Esophagus mucosa (tissue), 1 donor: ENCODE measurements at places on chromosomes 6 and 20. TPM values are rescaled to one million over a fixed set of nuclear protein-coding genes. Genes with fewer than 3 reads are reported as not detected.
A peak's percentile ranks its signal among the peaks of the same experiment; 100 is the strongest.

Gene TMEM170B
- 0.20 TPM for total RNA-seq

Gene MTHFD1L
- total RNA-seq: 20.3 TPM

Gene FOXS1
- 0.40 TPM for total RNA-seq

Gene ERVFRD-1
- total RNA-seq: not detected

Gene DACT2
- 0.44 TPM for total RNA-seq

Gene FAM184A
- 0.76 TPM for total RNA-seq

Gene SCRT2
- not detected for total RNA-seq

Gene SLC22A2
- not detected for total RNA-seq

DNA sequence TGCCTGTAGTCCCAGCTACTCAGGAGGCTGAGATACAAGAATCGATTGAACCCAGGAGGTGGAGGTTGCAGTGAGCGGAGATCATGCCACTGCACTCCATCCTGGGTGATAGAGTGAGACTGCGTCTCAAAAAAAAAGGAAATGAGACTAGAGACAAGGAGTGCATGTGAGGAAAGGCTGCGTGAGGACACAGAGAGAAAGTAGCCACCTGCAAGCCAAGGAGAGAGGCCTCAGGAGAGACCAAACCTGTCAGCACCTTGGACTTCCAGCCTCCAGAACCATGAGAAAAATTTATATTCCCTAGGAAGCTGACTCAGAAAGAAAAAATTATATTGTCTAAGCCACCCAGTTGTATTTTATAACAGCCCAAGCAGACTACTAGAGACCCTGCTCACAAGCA is 7.4 kb upstream of the BEND3 start:
- no peak for ATAC-seq

DNA sequence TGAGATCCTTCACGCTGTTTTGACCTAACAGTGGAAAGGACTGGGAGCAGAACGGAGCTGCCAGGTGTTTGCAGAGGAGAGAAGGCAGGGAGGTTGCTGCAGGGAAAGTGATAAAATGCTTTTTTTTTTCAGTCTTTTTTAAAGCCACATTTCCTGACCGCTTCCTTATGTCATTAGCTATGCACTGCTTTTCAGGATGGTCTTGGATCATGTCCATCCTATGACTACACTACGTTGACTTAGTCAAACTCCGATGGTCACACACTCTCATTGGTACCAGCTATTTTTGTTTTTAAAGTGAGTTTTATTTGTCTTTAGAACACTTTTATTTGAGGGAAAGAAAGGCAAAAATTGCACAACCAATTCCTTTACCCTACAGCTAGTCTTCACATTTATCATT is 89.2 kb upstream of the EXOC2 start:
- no peak for ATAC-seq

DNA sequence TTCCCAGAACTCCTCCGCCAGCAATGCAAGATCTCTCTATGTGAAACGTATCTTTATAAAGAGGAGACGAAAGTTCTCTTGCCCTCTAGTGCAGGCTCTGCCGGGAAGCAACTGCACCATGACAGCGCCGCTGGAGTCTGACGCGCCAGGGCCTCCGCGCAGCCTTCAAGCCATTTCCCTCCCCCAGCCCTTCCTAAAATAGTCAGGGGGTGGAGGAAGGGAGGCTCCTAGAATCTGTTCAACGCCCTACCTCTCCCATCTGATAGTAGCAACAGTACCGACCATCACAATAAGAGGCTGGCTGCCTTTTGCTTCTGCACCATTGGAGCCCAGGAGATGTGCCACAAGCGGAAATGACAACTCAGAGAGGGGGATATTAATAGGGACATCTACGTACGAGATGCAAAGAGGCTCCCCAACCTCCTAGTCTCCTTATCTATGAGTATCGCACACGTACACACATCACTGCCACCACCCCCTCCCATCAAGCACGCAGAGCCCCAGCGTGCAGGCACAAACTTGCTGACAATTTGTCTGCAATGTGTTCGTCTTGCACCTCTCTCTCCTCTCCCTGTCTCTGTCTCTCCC is 1.0 kb downstream of the SYNE1 start:
- ATAC-seq: peak; percentile 13

DNA sequence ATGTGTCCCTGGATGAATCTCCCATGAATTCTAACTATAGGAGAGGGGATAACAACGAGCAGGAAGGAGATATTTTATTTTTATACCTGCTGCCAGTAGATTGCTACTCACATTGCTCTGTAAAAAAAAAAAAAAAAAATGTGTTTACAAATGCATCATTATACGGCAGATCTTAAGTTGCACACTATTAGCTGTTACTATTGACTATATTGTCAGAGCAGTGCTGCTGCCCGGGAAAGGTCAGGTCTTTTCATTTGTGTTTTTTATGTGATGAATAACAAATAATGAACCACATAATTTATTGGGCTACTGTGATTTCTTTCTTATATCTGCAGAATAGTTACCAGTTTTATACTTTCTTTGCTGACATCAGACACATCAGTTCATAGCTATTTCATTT is 393.3 kb downstream of the C6orf118 start:
- ATAC-seq: no peak

DNA sequence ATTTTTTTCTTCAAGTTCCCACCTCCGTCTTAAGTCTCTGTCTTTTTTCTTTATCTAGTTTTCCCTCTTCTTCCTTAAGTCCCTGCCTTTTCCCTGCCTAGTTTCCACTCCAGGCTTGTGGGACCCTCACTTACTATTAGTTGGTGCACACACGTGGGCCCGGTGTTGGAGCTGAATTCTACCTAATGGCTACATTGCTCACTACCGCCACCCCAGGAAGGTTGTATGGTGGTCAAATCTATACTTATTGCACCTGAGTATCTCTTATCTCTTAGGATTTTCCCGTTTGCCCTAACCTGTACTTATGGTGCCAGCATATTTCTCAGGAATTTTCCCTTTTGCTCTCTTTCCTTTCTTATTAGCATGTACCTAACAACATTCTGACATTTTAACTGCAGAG is 692.8 kb downstream of the EPM2A start:
- no peak for ATAC-seq

DNA sequence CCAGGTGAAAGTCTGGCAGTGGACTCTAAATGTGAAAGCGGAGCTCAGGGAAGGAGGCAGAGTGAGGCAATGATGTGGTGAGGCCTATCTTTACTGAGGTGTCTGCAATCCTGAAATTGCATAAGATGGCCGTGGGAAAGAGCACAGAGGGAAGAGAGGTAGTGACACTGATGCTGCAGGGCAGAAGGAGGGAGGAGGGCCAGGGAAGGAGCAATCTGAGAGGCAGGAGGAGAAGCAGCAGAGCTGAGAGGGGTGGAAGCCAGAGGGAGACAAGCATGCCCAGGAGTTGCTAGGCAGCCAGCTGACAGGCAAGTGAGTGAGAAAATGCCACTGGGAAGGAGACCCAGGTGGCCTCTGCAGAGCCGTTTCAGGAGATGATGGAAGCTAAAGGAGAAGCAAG is 97.4 kb upstream of the CNR1 start:
- no peak for ATAC-seq

- ATAC-seq: no peak
Observed at GRCh38 chr20:45452772-45453691, 16.5 kb upstream of the WFDC2 start.

- no peak for ATAC-seq
Observed at GRCh38 chr20:9200196-9200595, 131.3 kb downstream of the PLCB4 start.

- no peak for ATAC-seq
Observed at GRCh38 chr6:165594584-165595333, 68.3 kb downstream of the PDE10A start.

DNA sequence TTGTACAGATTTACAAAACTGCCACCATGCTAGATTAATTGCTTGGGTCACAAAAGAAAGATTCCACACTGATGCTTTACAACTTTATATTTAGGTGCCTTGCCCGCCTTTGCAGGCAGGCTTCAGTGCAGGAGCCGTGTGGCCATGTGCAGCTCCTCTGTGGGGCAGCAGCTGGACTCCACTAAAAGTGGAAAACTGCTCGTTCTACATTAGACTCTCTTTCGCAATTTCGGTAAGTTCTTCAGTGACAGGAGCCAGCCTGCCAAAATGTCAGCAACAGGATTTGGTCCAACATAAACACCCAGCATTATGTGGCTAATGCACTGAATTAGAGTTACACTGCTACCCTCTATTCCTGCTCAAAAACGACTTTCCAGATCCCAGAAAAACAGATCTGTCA is 174.4 kb upstream of the KCNK16 start:
- ATAC-seq: no peak

- ATAC-seq: no peak
Observed at GRCh38 chr6:46265373-46265772, 94.6 kb upstream of the ENPP5 start.

DNA sequence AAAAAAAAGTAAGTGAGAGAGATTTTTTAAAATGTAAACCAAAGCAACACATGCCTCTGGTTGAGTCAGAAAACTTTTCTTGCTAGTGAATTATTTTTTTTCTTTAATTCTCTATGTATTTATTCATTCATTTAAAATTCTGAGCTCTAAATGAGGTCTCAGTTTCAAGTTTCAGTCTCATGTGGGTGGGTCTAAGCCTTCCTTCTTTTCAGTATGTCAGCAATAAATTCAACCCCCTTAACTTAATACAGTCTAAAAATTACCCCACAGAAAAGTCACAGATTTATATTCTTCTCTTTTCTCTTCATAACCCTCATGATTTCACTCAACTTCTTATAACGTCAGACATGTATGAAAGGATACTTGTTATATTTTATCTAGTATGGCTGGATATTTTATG is 663.3 kb upstream of the PTCHD4 start:
- no peak for ATAC-seq

DNA sequence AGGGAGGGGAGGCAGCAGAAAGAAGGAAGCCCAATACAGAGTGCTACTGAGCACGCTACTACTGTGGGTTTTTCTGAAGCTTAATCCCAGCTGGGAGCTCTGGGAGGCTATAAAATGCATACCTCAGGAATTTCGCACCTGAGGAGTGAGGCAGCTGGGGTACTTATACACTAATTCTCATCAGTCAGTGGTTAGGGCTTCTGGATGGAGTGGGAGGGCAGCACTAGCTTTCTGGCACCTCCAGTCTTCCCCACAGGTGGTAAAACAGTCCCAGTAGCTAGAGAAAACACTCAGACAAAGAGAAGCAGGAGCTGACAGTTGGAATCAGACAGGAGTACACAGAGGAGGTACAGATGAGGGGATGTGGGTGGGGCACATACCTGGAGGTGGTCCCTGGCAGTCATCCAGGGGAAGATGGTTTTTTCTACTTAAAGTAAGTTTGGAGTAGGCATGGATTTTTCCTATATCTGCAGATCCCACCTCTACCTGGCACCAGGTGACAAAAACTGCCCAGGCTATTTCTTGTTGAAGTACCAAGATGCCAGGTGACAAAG is 37.8 kb downstream of the CPXM1 start:
- no peak for ATAC-seq

- ATAC-seq: peak; percentile 29
Observed at GRCh38 chr20:25032478-25033264, 25.3 kb downstream of the ACSS1 start.

DNA sequence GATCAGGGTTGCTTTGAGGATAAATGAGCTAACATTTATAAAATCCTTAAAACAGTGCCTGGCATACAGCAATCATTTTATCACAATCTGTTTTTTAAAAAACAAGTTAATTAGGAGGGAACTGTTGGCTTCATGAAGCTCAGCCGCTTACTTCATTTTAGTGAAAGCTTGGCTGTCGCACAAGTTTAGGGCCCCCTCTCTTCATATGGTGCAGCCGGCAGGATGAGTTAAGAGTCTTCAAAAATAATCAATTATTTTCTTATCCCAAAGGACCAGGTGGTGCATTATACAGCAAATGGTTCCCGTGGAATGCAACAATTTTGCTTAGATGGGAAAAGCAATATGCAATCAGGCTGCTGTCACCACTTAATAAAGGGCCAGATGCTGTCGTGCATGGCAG is 57.4 kb upstream of the PROKR2 start:
- ATAC-seq: no peak

- ATAC-seq: no peak
Observed at GRCh38 chr20:1671891-1672669, 14.5 kb upstream of the SIRPG start.

- ATAC-seq: no peak
Observed at GRCh38 chr6:167129159-167129558, 6.3 kb downstream of the CCR6 start.

DNA sequence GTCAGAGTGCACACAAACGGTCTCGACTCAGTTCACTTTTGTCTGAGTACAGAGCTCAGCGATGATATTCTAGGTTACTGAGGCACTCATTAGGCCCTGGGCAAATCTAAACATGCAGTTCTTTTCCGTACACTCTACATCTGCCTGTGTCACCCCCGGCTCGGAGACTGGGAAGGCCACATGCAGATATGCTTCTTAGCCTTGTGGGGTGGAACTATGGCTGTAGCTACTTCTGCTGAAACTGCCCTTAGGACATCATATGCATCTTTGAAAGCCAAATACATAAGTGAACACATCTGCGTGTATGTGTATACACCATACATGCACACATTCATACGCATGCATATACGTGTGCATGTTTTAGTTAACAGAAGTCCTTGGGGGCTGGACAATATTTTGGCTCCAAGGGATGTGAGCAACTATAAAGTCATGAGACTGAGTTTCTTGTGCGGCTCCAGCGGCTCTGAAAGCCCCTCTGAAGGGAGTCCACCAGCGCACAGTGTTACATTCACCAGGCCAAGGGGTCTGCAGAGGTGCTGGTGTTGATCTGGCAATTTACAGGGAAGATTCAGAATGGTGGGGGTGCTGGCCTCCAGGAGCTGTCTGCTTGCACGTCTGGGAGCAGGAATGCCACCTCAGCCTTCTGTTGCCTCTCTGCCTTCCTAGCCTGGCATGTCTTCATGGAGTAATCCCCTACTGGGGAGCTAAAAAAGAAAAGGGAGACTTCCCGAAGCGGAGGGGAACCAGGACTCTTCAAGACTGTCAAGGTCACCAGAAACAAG is 31.6 kb downstream of the PSMG4 start:
- ATAC-seq: no peak

DNA sequence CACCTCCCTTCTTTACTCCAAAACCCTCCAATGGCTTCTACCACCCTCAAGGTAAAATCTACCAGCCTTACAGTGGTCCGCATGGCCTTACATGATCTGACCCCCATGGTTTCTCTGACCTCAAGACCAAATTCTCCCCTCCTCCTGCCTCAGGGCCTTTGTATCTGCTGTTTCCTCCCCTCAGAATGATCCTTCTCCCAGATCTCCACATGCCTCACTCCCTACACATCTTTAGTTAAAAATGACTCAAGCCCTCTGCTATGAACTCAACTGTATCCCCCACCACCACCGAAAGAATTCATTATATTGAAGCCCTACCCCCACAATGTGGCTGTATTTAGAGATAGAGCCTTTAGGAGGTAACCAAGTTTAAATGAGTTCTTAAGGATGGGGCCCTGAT is 4.1 kb downstream of the SLC23A2 start:
- no peak for ATAC-seq

GRCh38 chr6:154448448-154449096 is 61.9 kb downstream of the CNKSR3 start:
- ATAC-seq: no peak

DNA sequence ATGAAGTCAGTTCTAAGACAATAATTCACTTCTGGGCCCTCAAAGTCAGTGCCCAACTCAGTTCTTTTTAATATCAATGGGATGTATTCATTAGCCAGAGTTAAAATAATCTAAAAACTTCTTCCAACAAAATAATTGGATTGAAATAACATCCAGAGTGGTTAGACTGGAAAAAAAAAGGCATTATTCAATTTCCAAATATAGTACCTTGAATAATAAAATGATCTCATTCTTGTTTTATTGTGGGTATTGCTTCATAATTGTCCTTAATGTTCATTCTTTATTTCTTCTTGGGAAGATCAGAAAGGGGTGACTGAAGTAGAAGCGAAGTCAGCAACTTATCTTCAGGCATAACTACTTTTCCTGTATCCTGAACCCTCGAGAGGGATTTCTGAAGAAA is 85.1 kb upstream of the JARID2 start:
- ATAC-seq: no peak
